Kidney tubule cell (primary cell): ENCODE measurements at places on chromosomes 7 and 10.
A peak's percentile ranks its signal among the peaks of the same experiment; 100 is the strongest.

- DNase-seq, result no peak
Measured at GRCh38 chr10:86848747-86849146, 92.3 kb downstream of the BMPR1A start.

GRCh38 chr10:75941223-75941801 is 509.9 kb downstream of the LRMDA start:
- no peak for DNase-seq

DNA sequence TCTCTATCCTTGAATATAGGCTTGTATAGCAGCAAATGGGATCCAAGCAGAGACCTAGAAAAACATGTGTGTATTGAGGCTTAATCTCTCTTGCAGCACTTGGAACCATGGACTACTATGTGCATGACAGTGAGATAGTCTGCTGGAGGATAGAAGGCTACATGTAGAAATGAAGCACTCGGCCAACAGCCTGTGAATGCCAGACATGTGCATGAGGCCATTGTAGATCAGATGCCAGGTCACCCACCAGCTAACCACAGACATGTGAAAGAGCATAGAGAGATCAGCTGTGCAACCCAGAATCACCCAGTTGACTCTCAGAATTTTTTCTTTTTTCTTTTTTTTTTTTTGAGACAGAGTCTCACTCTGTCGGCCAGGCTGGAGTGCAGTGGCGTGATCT is 90.9 kb downstream of the NT5C2 start:
- DNase-seq, result no peak

GRCh38 chr7:107267138-107267537 is 98.3 kb downstream of the HBP1 start:
- DNase-seq, result no peak

DNA sequence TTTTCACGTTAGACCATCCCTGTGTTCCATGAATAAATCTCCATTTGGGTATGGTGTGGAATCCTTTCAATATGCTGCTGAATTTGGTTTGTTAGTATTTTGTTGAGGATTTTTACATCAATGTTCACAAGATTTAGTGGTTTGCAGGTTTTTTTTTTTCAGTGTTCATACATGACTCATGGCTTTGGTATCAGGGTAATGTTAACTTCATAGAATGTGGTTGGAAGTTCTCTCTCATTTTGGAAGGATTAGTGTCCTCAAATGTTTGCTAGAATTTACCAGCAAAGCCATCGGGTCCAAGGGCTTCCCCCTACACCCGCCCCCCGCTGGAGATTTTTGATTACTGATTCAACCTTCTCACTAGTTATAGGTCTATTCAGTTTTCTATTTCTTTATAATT is 398.0 kb downstream of the NXPH1 start:
- DNase-seq, result peak; percentile 16

DNA sequence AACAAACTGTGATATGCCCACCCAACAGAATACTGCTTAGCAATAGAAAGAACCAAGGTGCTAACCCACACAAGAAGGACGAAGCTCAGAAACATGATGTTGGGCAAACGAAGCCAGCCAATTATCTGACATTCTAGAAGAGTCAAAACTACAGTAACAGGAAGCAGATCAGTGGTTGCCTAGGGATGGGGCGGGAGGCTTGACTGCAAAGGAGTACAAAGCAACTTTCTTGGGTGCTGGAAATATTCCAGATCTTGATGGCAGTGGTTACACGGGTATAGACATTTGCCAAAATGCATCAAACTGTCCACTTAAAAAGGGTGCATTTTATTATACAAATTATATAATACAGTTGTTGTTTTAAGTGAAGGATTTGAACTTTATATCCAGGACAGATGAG is 41.1 kb upstream of the RET start:
- DNase-seq, result no peak

DNA sequence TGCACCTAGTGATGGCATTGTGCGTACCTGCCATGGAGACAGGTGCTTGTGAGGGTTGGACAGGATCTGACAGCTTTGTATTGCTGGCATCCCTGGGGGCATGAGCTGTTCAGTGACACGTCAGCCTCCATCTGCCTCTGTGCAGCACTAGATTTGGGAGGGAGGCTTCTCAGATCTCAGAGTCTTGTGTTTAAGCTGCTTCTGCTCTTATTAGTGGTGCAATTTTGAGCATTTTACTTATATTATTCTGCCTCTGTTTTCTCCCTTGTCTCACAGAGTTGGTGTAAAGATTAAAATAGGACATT is 5.1 kb downstream of the ARHGAP22 start:
- no peak for DNase-seq

GRCh38 chr7:130421684-130422083 is 19.1 kb downstream of the CEP41 start:
- DNase-seq, result no peak

GRCh38 chr7:13908667-13909397 is 80.6 kb downstream of the ETV1 start:
- DNase-seq, result no peak

DNA sequence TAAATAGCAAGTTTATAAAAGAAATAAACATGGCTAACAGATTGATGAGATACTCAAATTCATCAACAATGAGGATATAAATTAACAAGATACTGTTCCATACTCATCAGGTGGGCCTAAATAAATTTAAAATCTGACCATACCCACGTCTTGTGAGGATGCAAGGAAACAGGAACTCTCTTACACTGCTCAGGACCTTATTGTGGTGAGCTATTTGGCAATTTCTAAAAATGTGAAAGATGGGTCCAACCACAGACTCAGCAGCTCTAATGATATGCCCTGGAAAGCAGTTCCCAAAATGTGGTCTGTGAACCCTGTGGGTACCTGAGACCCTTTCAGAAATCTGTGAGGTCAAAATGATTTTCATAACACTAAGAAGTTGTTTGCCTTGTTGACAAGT is 21.5 kb downstream of the RPP38 start:
- no peak for DNase-seq

- peak; percentile 81 for DNase-seq
Measured at GRCh38 chr10:128064108-128064969, 61.9 kb downstream of the MKI67 start.

DNA sequence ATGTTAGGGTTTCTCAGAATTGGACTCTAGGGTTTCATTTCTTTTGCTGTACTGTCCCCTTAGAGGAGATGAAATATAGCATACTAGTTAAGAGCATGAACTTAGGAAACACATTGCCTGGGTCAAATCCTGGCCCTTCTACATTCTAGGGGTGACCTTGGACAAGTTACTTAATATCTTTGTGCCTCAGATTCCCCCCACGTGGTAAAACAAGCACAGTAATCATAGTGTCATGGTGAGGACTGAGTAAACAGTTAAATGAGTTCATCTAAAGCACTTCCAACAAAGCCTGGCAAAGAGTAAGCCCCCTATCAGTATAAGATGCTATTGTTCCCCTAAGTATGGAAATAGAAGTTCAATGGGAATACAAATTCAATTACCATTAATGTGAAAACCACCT is 5.1 kb downstream of the DPY19L1 start:
- no peak for DNase-seq

DNA sequence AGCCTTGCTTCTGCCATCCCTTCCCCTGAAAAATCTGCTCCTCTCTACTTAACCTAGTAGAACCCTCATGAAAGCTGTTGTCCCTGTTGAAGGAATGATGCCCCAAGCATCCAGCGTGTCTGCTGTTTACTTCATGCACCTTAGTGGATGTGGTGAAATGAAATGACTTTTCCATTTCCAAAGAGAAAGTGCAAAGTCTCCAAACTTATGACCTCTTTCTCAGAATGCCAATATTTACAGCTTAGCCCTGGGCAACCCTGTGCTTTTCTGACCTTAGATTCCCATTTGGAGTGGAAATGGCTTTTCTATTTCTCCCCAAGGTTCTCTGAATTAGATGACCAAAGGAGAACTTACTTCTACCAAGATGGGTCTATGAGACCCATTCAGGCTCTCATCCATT is 256.9 kb downstream of the KCNMA1 start:
- DNase-seq, result no peak

DNA sequence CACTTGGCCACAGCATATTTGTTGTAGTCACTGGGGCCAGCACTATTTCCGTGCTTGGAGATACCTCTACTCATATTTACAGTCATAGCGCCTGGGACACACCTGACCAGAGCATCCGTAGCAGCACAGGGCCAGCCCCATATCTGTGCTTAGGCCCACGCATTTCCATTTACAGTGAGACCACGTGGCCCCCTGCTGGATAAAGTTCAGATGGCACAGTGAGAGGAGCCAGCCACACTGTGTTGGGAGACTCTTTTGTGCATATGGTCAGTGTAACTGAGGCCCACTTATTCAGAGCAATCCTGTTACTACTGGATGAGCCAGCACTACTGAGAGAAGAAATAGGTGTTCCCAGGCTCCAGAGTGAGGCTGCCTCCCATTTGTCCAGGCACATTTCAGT is 455.3 kb downstream of the REEP3 start:
- DNase-seq, result peak; percentile 32

GRCh38 chr10:11782793-11783557 is 40.2 kb upstream of the PROSER2 start:
- DNase-seq, result peak; percentile 77

GRCh38 chr10:9137368-9137767 is 1082.9 kb downstream of the GATA3 start:
- DNase-seq, result no peak

GRCh38 chr7:43554423-43554822 is 28.5 kb upstream of the STK17A start:
- no peak for DNase-seq

- DNase-seq, result peak; percentile 8
Measured at GRCh38 chr7:128361411-128362379, at the start of gene PRRT4. PRRT4 (minus strand) TSS chr7:128361690.

GRCh38 chr7:87151729-87152111 is 533 bp upstream of the DMTF1 start:
- DNase-seq, result no peak

- peak; percentile 98 for DNase-seq
Measured at GRCh38 chr10:29862923-29863614, 196.3 kb downstream of the JCAD start.

DNA sequence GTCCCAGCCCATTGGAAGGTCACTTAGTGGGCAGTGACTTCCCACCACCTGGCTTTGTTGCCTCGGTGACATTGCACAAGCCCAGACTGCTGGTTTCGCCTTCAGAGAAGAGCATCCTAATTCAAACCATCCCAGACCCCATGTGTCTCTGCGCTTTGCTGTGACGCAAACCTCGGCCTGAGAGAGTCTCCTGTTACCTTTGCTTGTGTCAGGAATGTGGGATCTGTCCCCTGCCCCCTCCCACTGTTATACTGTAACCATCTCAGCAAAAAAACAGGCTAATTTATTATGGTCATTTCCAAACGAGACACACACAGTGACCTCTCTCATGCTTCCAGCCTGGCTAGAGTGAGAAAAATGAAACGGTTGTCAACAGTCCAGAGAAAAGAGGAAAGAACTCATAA is 25.0 kb upstream of the AQP1 start:
- no peak for DNase-seq

DNA sequence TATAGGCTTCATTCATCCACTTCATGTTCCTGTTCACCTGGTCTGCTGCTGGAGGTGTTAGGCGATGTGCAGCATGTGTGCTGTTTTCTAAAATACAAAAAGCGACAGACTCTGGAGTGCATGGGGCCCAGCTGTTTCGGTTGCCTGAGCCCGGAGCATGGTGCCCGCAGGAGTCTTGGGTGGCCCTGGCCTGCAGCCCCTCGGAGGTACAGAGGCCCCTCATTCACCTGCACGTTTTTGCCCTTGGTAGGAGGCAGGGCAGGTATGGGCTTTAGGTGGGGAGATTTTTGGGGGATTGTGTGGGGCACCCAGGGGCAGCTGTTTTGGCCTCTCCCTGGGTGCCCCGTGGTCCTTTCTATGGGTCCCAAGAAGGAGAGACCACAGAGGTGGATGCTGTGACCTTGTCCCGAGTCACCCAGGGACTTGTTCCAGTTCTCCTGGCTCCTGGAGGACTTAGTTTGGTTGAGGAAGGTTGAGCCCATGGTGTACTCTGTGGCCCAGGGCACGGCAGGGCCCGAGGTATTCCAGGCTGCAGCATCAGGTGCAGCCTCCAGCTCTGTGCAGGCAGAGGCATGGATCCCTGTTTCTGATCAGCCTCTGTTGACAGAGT is 130.7 kb downstream of the TRRAP start:
- no peak for DNase-seq

DNA sequence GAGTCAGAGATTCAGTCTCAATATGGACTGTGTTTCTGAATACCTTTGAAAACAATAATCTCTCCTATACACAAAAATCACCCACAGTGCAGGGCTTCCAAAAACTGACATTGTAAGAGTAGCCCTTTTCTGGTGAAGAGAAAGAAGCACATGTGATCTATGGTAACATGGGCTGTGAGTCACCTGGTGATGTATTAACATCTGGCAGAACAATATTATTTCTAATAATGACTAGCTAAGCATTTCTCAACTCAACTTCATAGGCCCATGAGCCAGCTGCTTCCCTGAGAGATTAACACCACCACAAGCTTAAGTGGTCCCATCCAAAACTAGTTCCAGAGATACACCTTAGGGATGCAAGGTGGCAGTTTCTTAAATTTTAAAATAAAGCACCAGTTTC is 331.0 kb upstream of the NRP1 start:
- peak; percentile 37 for DNase-seq

GRCh38 chr10:6320320-6321010 is 117.7 kb downstream of the PFKFB3 start:
- peak; percentile 62 for DNase-seq

DNA sequence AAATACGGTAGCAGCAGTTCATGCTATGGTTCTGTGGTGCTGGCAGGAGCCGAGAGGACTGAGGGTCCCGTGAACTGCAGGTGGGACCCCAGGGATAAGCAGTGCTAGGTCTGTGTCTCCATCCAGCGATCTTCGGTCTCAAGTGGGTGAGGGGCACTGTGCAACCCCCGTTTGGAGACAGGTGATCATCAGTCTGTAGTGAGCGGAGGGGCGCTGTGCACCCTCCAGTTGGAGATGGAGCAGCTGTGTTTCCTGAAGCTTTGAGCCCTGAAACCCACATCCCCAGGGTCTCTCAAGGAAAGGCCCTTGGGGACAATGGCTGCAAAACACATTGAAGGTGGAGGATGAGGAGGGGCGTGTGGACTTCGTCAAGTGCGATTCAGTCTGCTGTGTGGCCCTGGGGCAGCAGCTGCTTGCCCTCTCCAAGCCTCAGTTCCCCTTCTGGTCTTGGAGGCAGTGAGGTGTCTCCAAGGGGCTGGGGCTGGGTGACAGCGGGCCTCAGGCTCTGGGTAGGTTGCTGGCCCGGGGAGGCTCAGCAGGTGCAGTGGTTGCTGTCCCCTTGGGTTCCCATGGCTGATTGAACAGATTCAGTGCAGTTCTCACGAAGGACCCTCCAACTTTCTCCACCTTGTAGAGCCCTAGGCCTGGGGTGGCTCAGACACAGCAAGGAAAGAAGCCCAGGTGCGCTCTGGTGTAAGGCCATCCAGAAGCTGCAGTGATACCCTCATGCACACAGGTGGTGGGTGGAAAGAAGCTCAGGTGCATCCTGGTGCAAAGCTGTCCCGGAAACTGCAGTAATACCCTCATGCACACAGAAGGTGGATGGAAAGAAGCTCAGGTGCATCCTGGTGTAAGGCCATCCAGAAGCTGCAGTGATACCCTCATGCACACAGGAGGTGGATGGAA is 160.6 kb downstream of the ADARB2 start:
- DNase-seq, result no peak

DNA sequence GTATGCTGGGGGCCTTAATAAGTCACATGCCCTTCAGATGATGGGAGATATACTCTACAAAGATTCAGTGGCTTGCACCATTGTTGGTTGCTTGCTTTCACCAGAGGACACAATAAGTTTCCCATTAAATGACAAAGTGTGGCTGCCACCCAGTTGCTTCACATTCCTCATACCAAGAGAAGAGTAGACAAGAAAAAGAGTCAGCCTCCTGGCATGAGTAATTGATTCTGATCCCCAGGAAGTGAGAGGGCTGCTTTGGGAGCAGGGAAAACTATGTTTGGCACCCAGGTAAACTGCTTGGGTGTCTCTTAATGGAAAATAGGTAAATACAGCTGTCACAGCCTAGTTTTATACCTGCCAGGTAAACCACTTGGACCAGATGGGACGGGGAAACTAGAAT is 66.7 kb upstream of the IL6 start:
- DNase-seq, result peak; percentile 73
